Activated naive CD4-positive, alpha-beta T cell treated with anti-CD3 and anti-CD28 coated beads, Interleukin-2, amount 50 U/mL, for 72 hours (primary cell): ENCODE measurements at places on chromosomes 16 and 17. TPM values are rescaled to one million over a fixed set of nuclear protein-coding genes. Genes with fewer than 3 reads are reported as not detected.

ZNF385C gene
- total RNA-seq: 0.82 TPM

ARHGAP27 gene
- total RNA-seq: 55.1 TPM

ASPHD1 gene
- total RNA-seq: 3.8 TPM

SLFN12L gene
- 33.7 TPM for total RNA-seq

AANAT gene
- total RNA-seq: not detected

G6PC1 gene
- not detected for total RNA-seq

SLFN5 gene
- 24.3 TPM for total RNA-seq

RASD1 gene
- 0.71 TPM for total RNA-seq

HS3ST6 gene
- not detected for total RNA-seq

STH gene
- total RNA-seq: not detected
